DMS 273 treated with DMSO at 0.1 percent for 48 hours (cell line): ENCODE measurements at places on chromosomes 12 and 14.
A peak's percentile ranks its signal among the peaks of the same experiment; 100 is the strongest.

DNA sequence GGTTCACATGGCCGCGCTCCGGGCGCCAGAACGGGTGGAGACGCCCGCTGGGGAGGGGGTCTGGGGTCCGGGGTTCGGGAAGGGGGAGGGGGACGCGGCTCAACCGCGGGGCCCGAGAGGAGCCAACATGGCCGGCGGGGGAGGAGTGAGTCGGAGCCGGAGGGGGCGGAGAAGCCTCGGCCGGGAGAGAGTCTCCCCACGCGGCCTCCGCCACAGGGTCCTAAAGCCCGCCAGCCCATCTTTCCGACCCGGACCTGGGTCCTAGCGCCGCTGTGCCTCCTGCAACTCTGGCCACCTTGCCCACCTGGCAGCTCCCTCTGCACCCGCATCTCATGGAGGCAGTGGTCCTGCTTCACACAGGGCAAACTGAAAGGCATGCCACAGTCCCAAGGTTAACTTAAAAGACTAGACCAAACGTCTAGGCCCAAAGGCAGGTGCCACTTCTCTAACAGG is at the start of gene BAZ2A:
Gene BAZ2A (minus strand): TSS at position 147 of the 453 bp plus-strand sequence. CDS start 12,796 bp downstream, outside the sequence.
- DNase-seq = peak; percentile 35

DNA sequence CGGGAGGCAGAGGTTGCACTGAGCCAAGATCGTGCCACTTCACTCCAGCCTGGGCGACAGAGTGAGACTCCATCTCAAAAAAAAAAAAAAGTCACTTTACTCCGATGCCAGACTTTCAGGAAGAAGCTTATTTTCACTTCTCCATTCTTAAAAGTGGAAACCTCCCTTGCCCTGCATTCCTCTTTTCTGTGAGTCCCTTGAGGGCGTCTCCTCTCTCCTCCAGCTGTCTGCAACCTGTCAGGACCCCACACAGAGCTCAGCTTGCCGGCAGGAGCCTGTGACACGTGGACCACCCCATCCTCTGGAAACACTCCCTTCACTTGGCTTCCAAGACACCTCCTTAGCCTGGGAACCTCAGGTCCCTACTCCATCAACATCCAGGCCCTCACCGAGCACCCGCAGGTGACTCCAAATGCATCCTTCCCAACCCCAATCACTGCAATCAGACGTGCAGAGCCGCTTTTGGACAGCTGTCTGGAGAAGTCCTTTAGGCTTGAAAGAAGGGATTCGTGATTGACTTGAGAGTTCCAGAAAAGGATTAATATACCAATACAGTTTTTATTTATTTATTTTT is 34.3 kb downstream of the SLC15A4 start:
- no peak for DNase-seq

GRCh38 chr14:51823706-51824105 is 36.7 kb upstream of the GNG2 start:
- no peak for DNase-seq

DNA sequence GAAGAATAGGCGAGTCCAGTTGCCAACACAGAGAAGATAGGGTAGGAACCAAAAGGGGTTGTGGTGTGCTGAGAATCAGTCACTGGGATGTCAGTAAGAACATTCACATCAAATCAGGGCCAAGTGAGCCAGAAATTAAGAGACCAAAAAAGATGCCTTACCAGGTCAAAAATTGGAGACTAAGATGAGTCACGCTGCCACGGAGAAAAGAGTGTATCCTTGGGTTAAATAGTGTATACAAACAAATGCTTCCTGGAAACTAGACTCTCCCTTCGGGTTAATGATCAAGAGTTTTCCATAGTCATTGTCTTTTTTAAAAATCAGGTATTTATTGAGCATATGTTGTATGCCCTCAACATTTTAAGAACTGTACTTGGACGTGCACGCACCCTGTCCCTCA is 45.2 kb upstream of the BAZ1A start:
- no peak for DNase-seq

GRCh38 chr12:28585146-28585545 is 394.9 kb downstream of the CCDC91 start:
- DNase-seq = no peak

- no peak for DNase-seq
These were observed 623.2 kb downstream of the CCER1 start for GRCh38 chr12:90331821-90332220.

- no peak for DNase-seq
These were observed 437.3 kb downstream of the TMEM132D start for GRCh38 chr12:129466499-129466898.
